AG04450 (cell line): ENCODE measurements at places on chromosomes 11 and 22.

- DNase-seq: no peak
Measured at GRCh38 chr11:73358071-73358470, 18.1 kb upstream of the RELT start.

- no peak for DNase-seq
Measured at GRCh38 chr11:106379265-106379664, 301.8 kb downstream of the AASDHPPT start.

- DNase-seq: no peak
Measured at GRCh38 chr11:38176686-38177322, 1578.8 kb upstream of the RAG2 start.

GRCh38 chr11:46826310-46827044 is 19.6 kb downstream of the CKAP5 start:
- peak; percentile 24 for DNase-seq

DNA sequence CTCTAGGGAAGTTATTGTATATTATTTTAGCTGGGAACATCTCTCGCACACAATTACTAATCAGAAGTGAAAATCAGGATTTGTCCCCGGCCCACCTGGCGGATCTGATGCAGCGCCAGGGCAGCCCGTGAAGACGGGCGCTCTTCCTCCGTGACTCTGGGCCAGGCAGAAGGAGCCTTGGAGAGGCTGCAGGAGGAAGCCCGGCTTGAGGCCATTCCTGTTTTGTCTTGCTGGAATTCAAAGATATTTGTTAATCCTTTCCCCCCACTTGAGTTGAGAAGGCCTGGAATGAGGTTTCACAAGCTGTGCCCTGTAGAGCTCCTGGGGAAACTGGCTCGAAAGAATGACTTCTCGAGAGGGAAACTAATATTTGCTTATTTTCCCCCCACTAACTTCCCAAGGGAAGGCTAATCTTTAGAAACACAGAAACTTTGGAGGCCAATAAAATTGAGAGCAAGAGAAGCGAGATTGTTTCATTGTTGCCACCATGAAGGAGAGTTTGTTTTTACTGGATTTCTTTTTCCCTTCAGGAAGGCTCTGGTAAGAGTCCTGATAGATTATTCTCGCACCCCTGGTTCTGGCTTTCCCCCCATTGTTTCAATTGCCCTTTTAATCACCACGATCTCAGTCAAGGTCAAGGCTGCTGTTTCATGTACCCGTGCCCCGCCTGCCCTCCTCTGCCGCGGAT is 92.8 kb upstream of the SEPTIN5 start:
- DNase-seq: no peak

- DNase-seq: no peak
Measured at GRCh38 chr11:39810358-39810757, 1649.1 kb downstream of the LRRC4C start.

DNA sequence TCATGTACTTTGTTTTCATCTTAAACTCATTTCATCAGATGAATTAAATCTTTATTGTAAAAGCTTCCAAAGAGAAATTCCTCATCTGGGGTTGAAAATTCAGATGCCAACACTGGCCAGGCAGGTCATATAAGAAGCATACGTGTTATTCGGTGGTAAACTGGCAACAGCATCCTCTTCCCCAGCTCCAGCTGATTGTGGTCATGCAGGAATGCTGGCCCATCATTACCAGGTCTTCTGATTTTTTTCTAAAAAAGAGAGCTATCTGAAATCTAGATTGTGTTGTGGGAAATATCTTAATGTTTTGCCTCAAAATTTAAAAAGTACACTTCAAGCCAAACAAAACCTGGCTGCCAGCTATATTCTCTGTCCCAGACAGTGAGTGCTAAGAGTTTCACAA is 53.6 kb downstream of the ARFGAP2 start:
- no peak for DNase-seq

DNA sequence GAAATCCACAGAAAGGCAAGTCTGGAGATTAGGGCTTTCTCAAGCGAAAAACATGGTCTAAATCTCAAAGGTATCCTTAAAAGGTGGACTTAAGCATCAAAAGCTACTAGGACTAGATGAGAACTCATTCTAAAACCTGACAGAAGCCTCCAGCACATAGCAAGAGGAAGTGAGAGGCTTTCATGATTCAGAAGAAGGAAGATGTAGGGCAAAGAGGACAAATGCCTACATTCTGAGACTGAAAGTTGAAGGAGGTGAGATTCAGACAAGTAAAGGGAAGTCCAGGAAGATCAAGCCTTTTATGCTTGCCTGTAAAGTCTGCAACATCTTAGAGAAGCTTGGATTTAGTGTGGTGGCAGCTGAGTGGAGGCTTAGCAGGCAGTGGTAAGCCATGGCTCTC is 98.9 kb downstream of the PGR start:
- DNase-seq: no peak

DNA sequence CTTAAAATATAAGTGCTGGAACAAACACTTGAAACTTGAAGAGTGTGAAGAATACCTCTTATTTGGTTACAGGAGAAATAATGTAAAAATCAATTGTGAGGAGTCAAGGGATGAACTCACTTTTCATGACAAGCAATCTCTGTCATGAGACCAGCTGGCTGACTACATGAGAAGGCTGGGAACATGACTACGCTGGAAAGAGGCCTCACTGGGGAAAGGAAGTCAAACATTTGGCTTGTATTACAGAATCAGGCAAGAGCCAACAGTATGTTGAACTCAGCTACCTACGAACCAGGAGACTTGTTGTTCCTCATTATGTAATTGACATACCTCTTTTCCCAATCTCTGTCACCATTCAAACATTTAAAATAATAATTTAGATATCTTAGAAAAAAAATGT is 14.4 kb downstream of the DCDC1 start:
- DNase-seq: no peak

DNA sequence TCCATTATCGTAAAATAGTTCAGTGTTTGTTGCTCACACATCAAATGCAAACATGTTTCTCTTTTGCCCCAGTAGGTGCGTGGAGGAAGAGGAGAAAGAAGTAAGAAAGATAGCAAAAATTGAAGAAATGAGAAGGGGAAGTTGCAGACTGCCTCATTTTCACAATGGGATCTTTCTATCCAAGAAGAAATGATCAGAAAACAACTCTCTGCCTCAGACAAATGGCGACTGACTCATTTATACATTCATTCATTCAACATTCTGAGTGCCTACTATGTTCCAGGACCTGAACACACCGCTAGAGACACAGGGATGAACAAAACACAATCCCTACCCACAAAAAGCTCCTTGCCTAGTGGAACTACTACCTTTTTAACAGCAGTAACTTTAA is 367 bp downstream of the HPS5 start:
- no peak for DNase-seq

- no peak for DNase-seq
Measured at GRCh38 chr11:10257478-10257877, 36.5 kb downstream of the SBF2 start.
